ENCODE measurements at places on chromosomes 12 and 14.

- DNase-seq: no peak
These were observed 373.5 kb downstream of the RPS29 start for GRCh38 chr14:49212721-49213120.

DNA sequence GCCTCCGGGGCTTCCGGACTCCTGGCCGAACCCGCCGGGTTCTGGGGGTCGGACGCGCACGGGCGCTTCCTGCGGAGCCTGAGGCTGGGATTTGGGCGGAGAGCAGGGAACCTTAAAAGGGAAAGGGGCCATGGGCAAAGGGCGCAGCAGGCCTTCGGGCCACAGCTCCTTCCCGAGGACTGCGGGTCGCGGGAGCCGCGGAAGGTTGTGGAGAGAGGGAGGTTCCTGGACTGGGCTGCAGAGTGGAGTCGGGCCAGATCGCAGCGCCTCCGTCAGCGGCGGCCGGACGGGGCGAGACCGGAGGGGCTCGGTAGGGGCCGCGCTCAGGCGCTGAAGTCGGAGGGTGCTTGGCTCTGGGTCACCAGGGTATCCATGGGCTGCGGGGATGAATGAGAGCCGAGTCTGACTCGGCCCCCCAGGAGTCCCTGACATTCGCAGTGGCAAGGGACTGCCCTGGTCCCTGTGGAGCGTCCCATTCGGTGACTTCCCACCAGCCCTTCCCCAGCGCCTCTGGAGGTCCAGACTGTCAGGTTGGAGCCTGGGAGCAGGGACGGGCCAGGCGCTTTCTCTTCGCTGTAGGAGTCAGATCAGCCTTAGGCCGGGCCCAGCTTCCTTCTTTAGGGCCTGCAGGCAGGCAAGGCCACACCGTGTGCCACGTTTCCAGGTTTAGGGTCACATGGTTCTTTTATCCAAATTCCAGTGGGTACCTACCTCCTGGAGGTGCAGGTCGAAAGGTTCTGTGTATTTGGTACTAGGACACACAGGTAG lies 938 bp upstream of the SLC25A29 start:
- DNase-seq: no peak

DNA sequence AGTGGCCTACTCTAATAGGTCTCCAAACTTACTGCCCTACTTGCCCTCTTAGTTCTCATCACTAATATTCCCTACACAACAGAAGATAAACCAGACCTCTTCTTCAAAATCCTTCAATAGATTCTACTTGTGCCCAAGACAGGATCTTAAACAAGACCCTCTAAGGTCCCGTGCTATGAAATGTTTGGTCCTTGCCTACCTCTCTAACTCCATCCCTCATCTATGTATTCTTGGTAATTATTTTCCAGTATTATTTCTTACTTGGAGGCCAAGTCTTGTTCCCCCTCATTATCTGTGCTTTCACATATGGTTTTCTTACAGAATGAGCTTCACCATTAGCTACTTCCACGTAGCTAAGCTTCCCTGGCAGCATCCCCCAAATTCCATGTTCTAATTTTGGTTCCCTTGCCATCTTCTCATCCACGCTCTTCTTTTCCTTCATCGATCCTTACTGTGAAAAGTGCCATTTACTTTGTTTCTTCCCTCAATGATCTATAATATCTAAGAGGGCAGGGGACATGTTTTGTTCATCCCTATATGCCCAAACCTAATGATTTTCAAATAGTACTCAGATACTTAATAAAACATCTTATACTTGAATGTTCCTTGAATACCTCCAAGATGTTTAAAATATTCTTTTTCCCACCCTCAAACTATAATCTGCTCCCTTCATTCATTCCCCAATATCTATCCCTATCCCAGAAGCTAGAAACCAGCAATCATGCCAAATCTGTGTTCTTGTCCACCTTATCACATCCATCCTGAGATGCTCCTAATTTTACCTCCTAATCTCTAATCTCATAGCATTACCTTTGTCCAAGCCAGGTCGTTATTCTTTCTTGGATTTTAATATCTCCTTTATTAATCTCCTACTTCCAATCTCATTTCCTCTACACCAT lies 10.1 kb downstream of the HNRNPC start:
- DNase-seq: no peak

GRCh38 chr14:81440041-81440440 lies 39.9 kb upstream of the STON2 start:
- DNase-seq: no peak

GRCh38 chr12:76426160-76426559 lies 77.9 kb upstream of the BBS10 start:
- no peak for DNase-seq

- DNase-seq: no peak
These were observed 3.9 kb upstream of the KRT6B start for GRCh38 chr12:52455821-52456220.

DNA sequence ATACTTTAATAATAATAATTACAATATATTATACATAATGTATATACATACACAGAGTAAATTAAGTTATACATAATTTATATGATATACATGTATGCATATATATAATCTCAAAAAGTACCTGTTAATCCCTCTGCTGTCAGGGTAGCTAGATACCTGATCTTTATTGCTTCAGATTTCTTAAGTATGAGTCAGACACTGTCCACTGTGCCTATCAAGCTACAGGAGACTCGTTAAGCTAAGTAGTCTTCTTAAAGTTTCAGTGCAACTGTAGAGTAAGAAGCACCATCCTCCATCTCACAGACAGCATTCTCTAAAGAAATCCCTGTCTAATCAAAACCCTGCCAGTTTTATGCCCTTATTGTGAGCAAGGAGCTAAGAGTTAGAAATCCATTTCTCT lies 428.7 kb downstream of the RERGL start:
- no peak for DNase-seq

GRCh38 chr14:72902801-72903530 lies 9.1 kb upstream of the DPF3 start:
- no peak for DNase-seq

DNA sequence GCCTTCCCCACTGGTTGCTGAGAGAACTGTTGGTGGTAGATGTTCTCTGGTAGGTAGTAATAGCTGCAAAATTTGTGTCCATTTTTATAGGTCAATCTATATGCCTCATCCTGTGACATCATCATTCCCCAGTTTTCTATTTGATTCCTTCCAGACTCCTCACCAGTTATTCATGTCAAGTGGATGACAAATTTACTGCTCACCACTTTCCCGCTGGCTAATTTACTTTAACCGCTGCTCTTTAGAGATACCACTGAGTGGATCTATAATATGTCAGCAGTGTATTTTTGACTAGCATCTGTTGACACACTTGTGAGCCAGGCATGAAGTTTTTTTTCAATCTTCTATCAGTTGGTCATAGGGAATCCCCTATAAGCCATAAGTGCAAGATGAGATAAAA lies 24.6 kb downstream of the GPR65 start:
- DNase-seq: no peak

GRCh38 chr14:58557242-58557641 lies 80.5 kb upstream of the DACT1 start:
- DNase-seq: no peak

DNA sequence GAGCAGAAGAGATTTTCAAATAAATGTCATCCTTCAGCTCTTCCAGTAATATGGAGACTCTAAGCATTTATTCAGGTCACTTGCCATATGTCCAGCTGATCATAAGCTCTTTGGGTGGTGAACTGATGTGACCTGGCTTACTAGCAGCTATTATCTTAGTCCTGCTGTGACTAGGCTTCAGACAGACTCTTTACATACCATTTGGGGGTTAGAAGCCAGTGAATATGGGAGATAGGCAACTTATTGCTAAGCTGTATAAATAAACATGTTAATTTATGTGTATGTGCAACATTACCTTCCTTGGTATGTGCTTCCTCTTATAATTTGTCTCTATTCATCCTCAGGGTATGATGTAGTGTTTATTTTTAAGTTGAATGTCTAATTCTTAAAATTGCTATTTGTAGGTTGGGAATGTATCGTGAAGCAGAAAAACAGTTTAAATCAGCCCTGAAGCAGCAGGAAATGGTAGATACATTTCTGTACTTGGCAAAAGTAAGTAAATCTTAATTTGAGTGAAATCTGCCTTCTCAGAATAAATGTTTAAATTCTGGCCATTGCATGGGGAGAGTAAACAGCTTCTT lies 32.4 kb downstream of the TTC8 start:
- DNase-seq: no peak

DNA sequence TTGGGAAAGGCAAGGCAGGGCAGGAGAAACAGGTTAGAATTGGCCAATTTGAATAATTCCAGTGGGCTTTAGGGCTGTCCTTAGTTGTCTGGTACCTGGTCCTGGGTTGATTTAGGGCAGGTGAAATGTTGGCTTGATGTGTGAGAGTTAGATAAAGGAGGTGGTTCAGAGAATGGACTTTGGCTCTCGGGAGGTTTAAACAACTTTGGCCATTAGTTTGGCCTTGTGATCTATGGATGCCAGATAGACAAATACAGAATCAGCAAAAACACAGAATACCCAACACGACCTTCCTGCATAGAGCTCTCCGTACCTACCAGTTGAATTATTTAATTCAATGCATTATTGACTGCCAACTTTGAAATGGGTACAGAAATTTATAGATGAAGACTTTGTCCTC lies 35.1 kb downstream of the SCN8A start:
- DNase-seq: no peak

- no peak for DNase-seq
These were observed 34.2 kb downstream of the STXBP6 start for GRCh38 chr14:25015761-25016160.

DNA sequence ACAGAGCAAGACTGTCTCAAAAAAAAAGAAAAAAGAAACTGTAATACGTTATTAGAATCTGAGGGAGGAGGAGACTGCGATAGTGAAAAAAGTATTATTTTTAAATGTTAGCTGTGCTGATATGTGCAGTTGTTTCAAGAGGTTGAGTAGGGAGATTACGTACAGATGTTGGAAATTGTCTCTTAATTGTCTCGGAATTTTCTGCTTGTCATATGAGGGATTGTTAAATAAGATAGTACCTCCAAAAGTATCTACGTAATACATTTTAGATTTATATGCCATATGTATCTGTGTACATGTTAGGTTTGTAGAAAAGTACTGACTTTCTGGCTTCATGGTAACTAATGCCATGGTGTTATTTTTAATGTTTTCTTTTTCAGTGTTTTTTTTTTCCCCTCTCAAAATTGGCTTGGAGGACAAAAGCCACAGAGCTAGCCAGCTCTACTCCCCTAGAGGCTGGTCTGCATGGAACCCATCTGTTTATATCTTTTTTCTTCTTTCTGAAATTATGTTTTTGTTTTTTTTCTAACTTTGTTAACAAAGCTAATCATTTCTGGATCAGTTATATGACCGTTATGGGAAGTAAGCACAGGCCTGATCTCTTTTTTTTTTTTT lies 3.4 kb downstream of the RIMKLB start:
- DNase-seq: no peak

DNA sequence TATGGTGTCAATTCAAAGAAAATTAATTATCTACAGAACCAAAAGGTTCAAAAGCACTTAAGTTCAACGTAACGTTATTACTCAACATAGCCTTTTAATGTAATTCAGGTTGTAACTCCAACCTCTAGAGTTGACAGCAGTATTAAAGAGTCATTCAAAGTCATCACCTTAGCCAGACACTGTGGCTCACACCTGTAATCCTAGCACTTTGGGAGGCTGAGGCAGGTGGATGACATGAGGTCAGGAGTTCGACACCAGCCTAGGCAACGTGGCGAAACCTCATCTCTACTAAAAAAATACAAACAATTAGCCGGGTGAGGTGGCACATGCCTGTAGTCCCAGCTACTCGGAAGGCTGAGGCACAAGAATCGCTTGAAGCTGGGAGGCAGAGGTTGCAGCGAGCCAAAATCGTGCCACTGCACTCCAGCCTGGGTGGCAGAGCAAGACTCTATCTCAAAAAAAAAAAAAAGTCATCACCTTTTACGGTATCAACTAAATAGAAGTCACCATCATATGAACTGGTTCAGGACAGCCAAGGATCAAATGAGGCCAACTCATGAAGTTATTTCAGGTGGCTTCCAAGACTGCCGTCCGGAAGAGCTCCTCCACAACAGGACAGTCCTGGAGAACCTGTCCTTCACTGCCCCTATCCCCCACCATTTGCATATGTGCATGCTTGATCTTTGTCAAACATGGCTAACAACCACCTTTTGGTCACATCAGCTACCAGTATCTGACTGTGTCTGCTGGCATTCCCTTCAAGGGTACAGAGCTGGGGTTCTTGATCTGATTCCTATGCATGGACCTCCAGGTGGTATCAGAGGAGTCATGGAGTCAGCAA lies 4.2 kb downstream of the PPTC7 start:
- DNase-seq: peak; percentile 25

GRCh38 chr14:63193236-63193635 lies 11.0 kb upstream of the RHOJ start:
- DNase-seq: no peak

GRCh38 chr12:98595243-98595988 lies 1.9 kb downstream of the SLC25A3 start:
- no peak for DNase-seq

GRCh38 chr12:72081777-72082176 lies 143.1 kb downstream of the TPH2 start:
- no peak for DNase-seq
